D341Med (cell line): ENCODE measurements at places on chromosomes 3 and 15.

DNA sequence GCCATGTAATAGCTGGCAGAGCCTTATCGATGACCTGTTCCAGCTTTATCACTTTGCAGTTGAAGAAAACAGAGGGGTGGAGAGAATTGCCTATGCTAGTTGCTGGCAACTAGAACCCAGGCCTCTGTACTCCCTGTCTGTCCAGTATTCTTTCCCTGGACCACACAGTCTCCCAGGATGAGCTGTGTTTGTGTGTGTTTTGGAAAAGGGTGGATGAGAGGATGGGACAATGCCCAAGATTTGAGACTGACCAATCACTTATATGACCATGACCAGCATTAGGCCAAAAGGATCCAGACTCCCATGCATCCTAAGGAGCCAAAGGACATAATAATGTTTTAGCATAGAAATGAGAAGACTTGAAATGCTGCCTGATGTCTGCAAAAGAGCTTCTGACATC, 102.6 kb downstream of the CD200R1L start:
- DNase-seq, result no peak

- DNase-seq, result no peak
These were observed 713 bp upstream of the MUC13 start for GRCh38 chr3:124935264-124935663.

DNA sequence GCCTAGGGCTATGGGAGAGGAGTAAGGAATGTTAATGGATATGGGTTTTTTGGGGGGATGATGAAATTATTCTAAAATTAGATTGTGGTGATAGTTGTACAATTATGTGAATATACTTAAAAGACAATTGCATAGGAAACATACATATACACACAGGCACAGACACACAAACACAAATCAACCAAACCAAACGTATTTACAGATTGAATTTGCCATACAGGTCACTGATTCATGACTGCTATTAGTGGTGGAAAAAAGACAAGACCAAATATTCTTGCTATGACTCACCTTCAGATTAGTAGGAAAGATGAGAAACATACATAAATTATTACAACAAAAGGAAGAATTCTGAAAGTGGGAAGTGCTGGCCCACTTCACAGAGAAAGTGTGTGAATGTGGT, 85.3 kb downstream of the C3orf38 start:
- no peak for DNase-seq

DNA sequence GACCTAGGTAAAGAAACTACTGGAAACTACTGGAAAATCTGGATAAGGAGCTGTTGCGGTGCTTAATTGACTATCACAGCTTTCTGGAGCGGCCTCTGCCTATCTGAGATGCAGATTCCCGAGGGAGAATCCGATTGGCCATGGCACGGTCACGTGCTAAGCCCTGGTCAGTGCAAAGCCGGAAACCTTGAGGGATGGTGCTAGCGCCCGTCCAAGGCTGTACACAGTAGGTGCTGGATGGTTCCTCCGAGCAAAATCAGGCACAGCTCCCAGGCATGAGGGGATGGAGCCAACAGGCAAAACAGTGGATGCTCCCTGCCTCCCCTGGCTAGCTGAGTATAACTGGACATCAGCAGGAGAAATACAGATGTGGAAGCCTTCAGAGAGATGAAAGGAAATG, 238.7 kb upstream of the HES1 start:
- DNase-seq, result no peak

- DNase-seq, result peak; percentile 87
These were observed 12.5 kb upstream of the MORF4L1 start for GRCh38 chr15:78859971-78860719.

GRCh38 chr3:128279601-128279880, 126.3 kb downstream of the EEFSEC start:
- DNase-seq, result no peak

- no peak for DNase-seq
These were observed 23.6 kb upstream of the CGNL1 start for GRCh38 chr15:57352535-57353316.

GRCh38 chr3:10457560-10457959, 47.8 kb downstream of the ATP2B2 start:
- DNase-seq, result no peak

- DNase-seq, result no peak
These were observed 117.7 kb downstream of the CHCHD4 start for GRCh38 chr3:14007006-14007405.

DNA sequence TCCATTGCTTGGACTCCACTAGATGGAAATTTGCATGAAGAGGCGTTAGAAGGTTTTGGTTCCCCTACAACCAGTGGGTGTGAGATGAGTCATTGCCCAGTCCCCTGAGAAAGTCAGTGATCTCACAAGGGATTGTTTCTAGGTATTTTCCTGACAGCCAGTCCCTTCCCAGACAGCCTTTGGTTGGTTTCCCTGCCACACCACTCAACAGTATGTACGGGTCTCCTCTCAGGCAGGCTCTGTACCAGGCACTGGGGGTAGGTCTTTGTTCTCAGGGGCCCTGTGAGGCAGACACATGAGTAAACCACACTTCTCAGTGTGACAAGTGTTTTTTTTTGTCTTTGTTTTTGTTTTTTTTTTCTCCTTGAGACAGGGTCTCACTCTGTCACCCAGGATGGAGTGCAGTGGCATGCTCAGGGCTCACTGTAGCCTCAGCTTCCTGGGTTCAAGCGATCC, 4.0 kb downstream of the LAMP3 start:
- no peak for DNase-seq

DNA sequence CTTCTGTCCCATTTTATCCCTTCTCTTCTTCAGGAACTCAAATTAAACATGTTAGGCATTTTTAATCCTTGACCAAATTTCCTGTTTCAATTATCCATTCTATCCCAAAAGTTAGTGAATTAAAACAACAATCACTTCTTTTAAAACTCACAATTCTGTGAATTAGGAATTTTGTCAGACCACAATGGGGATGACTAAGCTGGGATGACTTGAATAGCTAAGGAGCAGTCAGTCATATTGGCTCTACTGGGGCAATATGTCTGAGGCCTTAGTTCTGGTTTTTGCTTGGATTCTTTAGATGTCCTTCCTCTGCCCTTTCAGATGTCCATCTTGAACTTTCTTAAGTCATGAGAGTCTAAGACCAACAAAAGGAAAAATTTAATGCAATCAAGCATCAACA, 178.2 kb upstream of the TGFBR2 start:
- DNase-seq, result no peak

- no peak for DNase-seq
These were observed 314.8 kb downstream of the BCHE start for GRCh38 chr3:165522386-165522785.

- DNase-seq, result no peak
These were observed 20.4 kb downstream of the RARRES1 start for GRCh38 chr3:158711886-158712285.

DNA sequence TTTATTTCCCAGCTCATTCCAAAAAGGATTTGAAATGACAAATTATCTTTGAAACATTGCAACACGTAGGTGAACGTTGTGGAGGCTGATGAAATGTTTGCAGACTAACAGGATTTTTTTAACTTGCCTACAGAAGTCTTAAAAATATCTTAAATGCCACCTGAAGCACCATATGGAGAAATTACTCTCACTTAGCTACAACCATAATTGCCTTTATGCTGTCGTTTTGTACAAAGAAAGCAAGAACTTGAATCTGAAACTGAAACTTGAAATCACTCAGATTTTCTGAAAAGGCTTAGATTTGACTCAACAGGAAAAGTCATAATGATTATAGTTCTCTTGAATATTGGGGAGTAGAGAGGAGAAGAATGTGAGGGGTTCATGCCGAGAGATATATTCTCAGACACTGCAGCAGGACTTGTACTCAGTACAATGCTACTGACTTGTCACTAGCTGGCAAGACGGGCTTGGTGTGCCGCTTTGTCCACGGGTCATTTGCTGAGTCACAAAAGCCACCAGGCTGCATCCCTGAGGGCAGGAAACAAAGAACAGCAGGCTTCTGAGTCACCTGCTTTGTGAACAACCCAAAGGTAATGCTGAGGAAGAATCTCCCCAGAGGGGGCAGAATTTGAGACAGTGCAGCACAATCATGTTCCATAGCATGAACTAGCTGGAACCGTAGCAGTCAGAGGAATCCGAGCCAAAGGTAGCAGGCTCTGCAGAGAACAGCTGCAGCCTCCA, 7.1 kb upstream of the FMN1 start:
- no peak for DNase-seq

DNA sequence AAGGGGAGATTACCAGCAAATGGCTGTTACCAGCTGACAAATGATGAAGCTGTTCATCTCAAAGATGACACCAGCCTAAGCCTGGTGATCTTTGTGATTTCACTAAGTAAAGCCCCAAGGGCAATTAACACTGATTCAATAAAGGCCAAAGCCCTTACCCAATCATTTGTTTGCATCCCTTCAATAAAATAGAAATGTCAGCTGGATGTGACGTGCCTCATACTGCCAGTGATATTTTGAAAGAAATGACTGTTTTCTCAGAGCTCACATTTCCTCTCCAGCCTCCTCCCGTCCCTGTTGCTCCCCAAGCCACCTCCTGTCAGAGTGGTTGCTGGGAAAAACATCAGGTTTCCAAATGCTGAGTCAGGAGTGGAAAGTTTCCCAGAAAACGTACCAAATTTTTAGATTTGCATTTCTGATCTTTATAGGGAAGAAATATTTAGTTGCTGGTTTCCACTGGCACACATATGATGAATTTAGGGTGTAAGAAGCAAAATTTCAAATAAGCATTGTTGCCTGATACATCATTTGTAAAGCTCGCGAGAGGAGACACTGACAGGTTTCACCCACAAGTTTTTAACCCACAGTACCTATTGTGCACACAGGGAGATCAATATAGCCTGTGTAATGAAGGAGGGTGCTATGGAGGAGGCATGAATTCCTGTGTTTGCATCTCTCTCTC, 21.0 kb downstream of the C2CD4A start:
- DNase-seq, result no peak

GRCh38 chr3:27425896-27426565, 56.8 kb upstream of the NEK10 start:
- DNase-seq, result no peak

- DNase-seq, result no peak
These were observed 173.5 kb downstream of the TNIK start for GRCh38 chr3:171286580-171287249.

- DNase-seq, result no peak
These were observed 9.9 kb downstream of the ZIC1 start for GRCh38 chr3:147418808-147419701.

DNA sequence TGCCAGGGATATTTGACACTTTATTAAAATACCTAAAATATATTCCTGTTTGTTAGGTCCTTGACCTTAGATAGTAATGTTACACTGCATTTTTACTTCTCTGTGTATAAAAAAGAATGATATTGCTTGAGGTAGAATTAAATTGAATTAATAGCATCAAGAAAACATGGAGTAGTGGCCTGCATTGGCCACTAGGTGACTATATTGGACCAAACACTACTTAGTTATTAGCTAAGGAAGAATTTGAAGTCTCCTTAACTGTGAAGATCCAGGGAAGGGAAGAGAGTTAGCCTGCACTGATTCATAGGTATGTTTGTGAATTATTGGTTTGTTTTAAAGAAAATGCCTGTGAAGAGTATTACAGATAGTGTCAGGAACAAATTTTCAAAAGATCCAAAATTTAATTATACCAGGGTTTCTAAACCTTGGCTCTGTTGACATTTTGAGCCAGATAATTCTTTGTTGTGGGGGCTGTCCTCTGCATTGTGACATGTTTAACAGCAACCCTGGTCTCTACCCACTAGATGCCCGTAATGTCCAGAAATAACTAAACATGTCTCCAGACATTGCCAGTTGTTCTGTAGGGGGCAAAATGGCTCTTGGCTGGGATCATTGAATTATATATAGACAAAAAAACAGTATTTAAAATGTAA, 103.6 kb upstream of the THSD4 start:
- peak; percentile 31 for DNase-seq
